ENCODE measurements at places on chromosomes 5 and 9. TPM values are rescaled to one million over a fixed set of nuclear protein-coding genes. Genes with fewer than 3 reads are reported as not detected.

DNA sequence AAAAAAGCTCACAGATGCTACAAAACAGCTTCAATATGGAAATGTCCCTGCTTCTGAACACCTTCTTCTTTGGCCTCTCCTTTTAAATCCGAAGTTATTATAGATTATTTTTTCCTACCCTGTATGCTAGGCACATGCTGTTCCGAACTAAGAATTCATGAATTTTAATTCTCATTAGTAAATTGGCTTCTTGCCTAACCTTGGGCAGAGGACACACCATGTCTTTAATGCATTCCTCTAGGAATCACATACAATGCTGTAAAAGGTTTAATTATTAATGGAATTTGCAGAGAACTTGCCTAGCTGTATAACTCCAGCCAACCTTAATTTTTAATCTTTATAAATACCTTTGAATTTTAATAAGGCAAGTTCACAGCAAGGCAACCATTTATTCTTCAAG, 234.4 kb downstream of the NTRK2 start:
- DNase-seq, result no peak

GRCh38 chr9:14652729-14653377, 40.4 kb downstream of the ZDHHC21 start:
- no peak for DNase-seq

- no peak for DNase-seq
Observed at GRCh38 chr5:52875827-52876226, 88.1 kb downstream of the ITGA1 start.

- no peak for DNase-seq
Observed at GRCh38 chr9:12697719-12698118, 4.5 kb downstream of the TYRP1 start.

DNA sequence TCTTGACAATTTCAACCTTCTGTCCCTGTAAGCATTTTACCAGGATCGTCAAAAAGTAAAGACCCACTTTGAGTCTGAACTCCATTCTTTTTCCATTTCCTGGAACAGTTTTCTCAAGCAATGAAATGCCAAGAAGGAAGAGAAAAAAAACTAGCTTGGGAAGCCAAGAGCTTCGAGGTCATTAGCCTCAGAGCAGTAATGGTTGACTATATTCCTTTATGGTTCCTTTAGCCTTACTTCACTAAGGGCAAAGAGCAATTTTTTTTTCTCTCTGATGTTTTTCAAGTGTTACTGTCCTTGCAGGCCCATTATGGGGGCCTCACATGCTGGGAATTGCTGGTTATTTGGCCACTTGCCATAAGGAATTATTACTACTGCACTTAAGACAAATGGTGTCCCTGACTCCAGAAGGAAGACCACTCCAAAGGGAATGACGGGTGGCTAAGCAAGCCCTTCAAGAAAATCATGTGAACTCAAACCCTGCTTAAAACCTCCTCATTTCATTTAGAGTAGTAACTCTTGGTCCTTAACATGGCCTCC, 37.1 kb downstream of the BNC2 start:
- DNase-seq, result no peak

DNA sequence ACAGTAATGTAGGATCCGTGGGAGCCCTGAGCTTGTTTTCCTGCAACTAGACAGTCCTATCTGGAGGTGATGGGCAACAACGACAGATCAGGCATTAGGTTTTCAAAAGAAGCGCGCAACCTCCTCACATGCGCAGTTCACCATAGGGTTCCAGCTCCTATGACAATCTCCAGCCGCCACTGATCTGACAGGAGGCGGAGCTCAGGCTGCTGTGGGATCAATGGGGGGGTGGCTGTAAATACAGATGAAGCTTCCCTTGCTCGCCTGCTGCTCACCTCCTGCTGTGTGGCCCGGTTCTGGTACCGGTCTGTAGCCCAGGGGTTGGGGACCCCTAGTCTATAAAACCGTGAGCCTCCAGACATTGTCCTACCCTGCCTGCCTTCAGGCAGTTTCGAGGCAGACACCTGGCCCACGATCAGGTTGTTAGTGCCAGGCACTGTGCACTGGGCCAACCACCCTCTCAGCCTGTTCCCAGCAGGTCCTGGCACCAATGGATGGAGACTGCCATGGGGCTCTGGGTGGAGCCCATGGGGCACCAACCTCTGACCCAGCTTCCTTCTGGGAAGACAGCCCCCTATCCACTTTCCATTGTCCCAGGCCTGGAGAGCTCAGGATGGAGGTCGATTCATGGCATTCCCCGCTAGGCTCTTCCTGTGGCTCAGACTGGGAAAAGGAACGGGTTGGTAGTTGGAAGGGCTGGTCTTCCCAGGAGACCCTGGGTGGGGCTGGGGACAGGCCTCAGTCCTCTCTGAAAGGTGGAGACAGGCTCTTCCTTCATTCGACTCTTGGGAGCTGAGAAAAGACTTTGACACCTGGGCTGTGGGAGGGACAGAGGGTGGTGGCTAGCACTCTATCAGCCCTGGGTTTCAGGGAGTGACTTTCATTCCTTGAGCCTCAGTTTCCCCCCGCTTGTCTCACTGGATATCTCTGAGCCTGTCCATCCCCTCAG, 1.7 kb downstream of the ENDOG start:
- no peak for DNase-seq

DNA sequence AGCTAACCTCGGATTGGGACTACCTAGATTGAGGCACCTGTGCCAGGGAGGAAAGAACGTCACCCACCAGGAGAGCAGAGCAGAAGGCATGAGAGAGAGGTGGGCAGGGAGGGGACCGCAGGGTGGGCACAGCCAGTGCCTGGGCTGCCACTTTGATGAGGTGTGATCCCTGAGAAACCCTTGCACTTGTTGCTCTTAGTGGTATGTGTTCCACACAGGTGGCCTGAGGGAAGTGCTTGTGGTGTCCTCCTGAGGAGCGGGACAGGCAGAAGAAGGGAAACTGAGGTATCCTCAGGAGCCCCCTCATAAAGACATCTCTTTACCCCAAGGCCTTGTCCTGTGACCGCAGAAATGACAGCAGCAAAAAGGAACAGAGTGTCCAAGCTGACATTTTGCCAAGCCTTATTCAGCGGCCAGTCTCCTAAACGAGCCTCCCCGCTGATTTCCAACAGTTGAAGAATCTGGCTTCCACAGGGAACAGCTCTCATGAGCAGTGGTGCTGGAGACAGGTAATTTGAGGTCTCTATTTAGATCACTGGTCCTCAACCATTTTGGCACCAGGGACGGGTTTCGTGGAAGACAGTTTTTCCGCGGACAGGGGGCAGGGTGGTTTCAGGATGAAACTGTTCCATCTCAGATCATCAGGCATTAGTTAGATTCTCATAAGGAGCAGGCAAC, 82.4 kb downstream of the FOXD1 start:
- no peak for DNase-seq

DNA sequence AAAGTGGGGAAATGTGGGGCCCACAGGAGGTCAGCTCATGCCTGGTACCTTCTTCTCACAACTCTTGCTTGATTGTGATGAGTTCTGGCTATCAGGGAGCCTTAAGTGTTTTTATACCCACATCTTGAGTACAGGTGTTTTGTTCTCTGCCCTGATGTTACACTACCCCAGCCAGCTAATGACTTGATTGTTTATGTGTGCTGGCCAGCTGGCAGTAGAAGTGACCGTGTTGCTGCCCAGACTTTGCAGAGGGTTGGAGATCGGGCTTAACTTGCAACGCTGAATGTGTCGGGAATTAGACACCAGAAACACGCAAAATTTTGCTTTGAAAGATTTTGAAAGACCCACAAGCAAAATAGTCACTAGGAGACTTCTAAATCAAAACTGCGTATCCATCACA, 16.9 kb upstream of the ZDHHC11B start:
- DNase-seq, result no peak

- peak; percentile 52 for DNase-seq
Observed at GRCh38 chr5:96752341-96753016, 55.3 kb downstream of the ERAP1 start.

GRCh38 chr5:42770003-42770402, 13.4 kb downstream of the CCDC152 start:
- no peak for DNase-seq

DNA sequence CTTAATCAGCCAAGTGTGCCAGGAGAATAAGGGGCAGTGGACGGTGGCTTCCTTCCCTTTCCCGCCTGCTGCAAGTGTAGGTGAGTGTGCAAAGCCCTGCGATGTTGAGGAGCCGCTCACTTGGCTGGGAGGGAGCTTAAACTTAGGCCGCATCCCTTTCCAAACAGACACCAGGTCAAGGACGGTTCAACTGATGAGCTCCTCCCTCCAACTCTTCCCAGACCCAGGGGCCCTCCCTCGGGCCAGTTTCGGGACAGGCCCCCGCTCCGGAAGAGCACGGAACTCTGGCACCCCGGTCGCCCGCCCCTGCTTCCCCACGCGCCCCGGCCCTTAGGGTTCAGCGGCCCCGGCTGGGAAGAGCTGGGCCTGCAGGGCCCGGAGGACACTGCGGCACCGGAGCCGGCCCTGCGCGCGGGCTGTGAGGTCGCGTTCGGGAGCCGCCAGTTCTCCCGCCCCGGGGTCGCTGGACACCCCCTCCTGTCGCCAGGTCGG, 481 bp downstream of the MRPL36 start:
- no peak for DNase-seq

DNA sequence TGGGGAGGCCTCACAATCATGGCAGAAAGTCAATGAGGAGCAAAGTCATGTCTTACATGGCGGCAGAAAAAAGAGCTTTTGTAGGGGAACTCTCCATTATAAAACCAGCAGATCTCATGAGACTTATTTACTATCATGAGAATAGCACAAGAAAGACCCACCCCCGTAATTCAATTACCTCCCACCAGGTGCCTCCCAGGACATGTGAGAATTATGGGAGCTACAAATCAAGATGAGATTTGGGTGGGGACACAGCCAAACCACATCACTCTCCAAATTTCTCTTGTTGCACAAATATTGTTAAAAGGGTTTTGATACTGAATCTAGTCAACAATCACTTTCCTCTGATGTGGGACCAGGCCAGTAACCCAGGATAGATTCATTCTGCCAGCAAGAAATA, 1176.1 kb downstream of the CDH9 start:
- DNase-seq, result no peak

DNA sequence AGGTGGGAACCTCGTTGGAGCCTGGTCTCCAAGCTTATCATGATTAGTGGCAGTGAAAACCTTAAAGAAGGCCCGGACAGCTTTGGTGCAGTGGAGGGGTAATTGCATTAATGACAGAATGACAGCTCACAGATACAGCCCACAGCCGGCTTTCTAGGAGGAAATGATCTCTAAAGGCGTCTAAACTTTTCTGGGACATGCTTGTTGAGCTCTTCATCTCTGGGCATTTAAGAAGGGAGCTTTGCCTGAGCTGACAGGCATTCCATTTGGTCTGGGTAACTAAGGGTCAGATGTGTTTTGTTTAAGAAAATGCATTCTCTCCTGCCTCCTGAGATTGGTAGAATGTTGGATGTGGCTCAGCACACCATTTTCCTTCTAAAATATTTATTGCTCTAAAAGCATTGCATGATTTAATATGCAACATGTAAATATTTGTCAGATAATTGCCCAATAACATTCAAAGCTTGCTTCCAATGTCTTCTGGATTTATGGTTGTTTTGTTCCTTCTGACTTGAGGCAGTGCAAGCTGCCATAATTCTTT, 4.0 kb downstream of the ANKRD33B start:
- no peak for DNase-seq

- DNase-seq, result no peak
Observed at GRCh38 chr5:172111852-172112225, 76.2 kb downstream of the STK10 start.

GRCh38 chr9:36548454-36548853, 24.2 kb upstream of the MELK start:
- DNase-seq, result no peak

DNA sequence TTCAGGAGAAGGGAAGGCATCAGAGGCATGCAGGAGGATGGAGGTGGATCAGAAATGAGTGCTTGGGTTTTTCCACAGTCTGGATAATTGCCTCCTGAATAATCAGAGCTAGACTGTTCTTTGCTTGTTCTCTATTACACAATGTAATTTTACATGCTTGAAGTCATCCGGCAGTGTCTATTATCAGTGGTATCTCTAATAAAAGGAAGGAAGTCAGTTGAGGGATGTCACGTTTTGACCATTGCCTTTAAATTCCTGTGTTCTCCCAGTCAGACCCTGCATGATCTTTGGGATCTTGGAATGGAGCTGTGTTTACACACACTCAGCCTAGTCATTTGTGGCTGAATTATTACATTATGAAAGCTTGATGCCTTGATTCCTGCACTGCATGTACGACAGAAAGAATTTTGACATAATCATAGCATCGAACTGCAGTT, 91.0 kb downstream of the PDE8B start:
- no peak for DNase-seq

DNA sequence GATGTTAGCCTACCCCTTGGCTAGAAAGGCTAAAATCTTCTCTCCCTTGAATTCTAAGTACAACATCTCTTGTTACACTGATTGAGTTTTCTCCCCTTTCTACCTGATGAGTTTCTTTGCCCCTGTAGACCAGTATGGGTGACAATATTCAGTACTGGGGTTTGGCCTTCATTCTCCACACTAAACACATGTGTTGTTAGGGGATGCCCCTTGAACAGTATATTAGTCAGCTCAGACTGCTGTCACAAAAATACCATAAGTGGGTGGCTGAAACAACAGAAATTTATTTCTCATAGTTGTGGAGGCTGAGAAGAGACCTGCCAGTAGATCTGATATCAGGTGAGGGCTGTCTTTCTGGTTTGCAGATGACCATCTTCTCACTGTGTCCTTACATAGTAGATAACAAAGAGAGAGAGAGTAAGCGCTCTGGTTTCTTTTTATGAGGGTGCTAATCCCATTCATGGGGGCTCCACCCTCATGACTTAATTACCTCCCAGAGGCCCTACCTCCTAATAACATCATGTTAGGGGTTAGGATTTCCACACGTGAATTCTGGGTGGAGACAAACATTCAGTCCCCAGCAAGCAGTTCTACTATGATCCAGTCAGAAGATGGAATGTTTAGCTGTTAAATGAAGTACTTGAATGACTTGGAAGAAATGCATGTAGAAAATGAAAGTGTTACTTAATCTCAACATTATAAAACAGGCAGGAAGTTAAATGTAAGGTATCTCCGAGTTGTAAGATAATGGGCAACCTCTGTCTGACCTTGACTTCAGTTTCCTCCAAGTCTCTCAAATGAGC, 17.5 kb downstream of the VLDLR start:
- DNase-seq, result no peak

GRCh38 chr9:1051584-1052275, 1.6 kb downstream of the DMRT2 start:
- no peak for DNase-seq

GRCh38 chr9:16335788-16336580, 534.5 kb downstream of the BNC2 start:
- no peak for DNase-seq

The C5orf15 gene
- polyA plus RNA-seq, result 149 TPM

The GRXCR2 gene
- not detected for polyA plus RNA-seq

The SGCD gene
- 5.6 TPM for polyA plus RNA-seq

The GRHPR gene
- polyA plus RNA-seq, result 146 TPM

The AFAP1L1 gene
- 18.4 TPM for polyA plus RNA-seq

The KIF12 gene
- 134 TPM for polyA plus RNA-seq

The GPR107 gene
- 54.4 TPM for polyA plus RNA-seq

The TAF11L5 gene
- polyA plus RNA-seq, result not detected

The INSL4 gene
- not detected for polyA plus RNA-seq

The TAF11L10 gene
- not detected for polyA plus RNA-seq

The STKLD1 gene
- polyA plus RNA-seq, result 3.6 TPM

The MXD3 gene
- polyA plus RNA-seq, result 10.5 TPM

The GFI1B gene
- 0.72 TPM for polyA plus RNA-seq

Data from right renal cortex interstitium (tissue), 3 donors.